ENCODE measurements at places on chromosomes 6 and 20.
A peak's percentile ranks its signal among the peaks of the same experiment; 100 is the strongest.

- DNase-seq = peak; percentile 64
These were observed 4.6 kb downstream of the OR2H2 start for GRCh38 chr6:29589423-29590048.

- no peak for DNase-seq
These were observed 54.0 kb upstream of the CCN2 start for GRCh38 chr6:132005178-132005577.

DNA sequence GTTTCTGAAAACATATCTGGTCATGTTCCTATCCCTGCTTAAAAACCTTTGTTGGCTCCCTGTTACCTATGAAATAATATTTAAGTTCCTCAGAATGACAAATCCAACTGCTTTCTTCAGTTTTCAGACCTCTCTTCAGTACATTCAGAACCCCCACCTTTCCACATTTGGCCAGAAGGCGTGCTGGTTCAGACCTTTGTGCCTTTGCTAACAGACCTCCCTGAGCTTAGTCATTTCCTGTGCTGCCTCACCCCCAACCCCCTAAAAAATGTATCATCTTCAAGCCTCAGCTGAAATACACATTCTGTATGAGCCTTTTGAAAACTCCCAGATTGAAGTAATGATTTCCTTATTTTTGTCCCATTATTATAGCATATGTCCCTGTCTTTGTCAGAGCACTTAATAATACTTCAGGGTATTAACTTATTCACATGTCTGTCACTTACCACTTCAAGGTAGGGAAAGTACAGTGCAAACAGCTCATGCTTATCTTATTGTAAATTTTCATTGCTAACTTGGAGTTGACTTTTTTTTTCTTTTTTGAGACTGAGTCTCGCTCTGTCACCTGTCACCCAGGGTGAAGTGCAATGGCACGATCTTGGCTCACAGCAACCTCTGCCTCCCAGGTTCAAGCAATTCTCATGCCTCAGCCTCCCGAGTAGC, 19.7 kb downstream of the FAM217A start:
- DNase-seq = no peak

DNA sequence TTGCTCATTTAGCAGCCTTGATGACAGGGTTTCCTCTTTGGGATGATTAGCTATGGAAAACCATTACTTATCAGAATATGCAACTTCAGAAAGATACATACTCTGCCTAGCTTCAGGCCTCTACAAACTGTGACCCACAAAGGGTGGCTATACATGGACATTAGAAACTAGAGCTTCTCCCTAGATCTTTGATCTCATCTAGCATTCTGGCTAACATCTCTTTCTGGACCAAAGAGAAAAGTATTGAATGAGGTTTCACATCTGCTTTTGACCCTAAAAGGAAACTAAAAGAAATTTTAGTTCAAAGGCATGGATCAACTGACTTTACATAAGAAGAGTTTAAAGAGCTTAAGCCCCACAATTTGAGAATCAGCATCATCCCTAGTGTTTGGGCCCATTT, 12.4 kb upstream of the HMGN3 start:
- DNase-seq = peak; percentile 20

DNA sequence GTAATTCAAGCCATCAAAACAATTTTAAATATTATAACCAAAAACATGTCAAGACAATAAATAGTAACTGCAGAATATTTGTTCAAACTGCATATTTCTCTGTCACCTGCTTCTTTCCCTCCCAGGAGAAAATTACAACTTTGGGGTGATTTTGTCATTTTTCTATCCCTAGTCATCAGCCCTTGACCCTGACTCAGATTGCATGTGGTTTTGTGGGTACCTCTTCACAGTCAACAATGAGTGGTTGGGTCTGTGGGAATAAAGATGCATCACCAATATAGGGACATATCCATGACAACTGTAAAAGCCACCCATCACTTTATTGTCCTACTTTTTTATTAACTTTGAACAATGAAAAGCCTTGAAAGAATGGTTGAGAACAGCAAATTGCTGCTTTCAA, 7.3 kb downstream of the COL10A1 start:
- no peak for DNase-seq

DNA sequence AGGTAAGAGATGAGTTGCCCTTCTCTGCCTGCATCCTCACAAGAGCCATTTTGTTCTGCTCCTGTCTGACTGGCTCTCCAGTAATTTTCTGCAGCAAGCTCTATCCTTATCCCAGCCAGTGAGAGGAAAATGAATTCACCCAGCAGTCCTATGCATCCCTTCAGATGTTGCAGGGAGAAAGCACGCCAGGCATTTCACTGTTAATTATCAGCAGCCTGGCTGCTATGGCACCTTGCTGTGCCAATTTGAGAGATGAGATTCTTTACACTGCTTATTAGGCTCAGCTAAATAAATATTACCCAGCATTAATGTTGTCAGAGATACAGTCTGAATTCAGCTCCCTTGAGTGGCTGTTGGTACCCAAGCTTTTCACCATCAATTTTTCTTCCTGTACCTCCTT, 61.1 kb upstream of the SNAP25 start:
- no peak for DNase-seq

- DNase-seq = peak; percentile 77
These were observed 126.9 kb downstream of the MRPL14 start for GRCh38 chr6:44000164-44000842.

DNA sequence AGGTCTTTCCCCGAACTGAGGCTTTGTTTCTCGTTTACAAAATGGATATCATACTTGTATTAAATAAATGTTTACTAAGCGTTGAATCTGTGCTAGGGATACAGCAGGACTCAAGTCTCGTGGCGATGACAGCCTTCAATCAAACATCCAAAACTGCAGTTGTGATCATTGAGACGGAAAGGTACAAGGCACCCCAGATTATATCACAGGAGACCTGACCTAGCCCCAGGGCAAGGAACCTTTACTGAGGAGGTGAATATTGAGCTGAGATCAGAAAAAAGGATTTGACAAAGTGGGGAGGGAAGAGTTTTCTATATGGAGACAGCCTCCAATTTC, 476 bp downstream of the AAR2 start:
- DNase-seq = no peak

DNA sequence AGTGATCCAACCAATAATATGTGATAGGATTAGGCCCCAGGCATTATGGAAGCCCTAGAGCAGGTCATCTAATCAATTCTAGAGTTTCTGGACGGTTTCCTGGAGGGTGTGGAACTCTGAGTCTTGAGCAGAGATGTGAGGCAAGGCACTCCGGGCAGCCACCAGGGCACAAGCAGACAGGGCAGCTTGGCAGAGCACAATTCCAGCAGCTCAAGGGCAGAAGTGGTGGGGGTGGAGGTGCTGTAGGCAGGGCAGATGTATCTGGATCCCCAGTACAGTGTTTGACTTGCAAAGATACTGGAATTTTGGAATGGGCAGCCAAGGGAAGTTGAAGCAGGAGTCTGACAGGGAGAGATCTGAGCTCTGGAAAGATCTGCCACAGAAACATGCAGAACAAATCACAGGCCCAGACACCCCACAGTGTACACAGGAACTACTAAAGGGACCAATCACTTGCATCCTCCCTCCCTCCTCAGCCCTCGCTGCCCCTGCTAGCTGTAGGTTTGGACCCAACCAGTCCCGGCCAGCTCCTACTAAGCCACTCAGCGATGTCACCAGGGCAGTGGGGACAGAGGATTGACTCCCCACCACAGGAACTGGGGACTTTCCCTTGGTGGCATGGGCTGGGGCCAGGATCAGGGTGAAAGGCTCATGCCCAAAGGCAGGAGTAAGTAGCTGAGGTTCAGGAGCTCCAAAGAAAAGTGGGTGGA, 47.0 kb downstream of the TFEB start:
- DNase-seq = no peak

DNA sequence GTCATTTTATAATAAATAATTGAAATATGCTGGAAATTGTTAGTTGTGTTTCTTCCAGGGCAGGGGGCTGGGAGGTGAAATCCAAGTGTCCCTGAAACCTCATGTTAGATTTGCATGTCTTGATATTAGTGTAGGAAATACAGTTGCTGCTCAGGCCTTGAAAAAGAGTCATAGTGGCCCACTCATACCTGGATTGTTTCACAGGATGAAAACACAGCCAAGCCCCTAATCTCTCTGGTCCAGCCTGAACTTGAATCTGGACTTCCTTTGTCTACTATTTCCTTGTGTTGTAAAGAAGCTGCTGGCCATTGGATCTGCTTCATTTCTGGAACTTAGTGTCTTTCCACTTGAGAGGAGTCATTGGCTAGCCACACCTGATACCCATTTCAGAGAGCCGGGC, 108.8 kb upstream of the JARID2 start:
- DNase-seq = peak; percentile 30

DNA sequence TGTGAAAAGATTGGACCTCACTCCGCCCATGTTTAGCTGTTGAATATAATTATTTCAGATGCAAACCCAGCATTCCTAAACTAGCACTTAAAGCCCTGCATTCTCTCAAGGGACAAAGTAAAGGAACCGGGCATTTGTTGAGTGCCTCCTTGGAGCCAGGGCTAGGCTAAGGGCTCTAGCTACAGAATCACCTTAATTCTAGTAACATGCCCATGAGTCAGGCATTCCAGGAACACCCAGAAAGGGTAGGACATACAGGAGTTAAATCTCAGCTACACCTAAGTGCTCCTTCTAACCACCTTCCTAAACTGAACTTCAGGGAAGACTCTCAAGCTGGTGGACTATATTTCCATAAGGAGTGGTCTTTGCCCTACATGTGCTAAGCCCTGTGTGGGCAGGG, 89.4 kb downstream of the SLC24A3 start:
- no peak for DNase-seq

GRCh38 chr6:13676551-13677156, 35.0 kb downstream of the RANBP9 start:
- DNase-seq = no peak

- DNase-seq = no peak
These were observed 74.8 kb downstream of the TULP4 start for GRCh38 chr6:158387036-158387435.

DNA sequence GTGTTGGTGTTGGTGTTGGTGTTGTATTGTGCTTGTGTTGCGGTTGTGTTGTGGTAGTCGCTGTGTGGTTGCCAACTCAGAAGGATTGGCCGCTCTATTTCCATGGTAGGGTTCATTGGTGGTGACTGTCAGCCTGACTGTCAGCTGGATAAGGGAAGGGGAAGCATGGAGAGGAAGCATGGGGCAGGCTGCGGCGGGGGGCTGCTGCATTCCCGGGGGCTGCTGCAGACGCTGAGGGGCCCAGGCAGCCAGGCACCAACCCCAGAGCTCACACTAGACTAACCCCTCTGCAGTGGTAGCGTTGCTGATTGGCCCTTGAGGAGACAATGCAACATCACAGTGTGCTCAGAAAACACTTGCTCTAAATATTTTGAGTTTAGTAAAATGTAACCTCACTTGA, 199.2 kb downstream of the SMOC2 start:
- DNase-seq = no peak

DNA sequence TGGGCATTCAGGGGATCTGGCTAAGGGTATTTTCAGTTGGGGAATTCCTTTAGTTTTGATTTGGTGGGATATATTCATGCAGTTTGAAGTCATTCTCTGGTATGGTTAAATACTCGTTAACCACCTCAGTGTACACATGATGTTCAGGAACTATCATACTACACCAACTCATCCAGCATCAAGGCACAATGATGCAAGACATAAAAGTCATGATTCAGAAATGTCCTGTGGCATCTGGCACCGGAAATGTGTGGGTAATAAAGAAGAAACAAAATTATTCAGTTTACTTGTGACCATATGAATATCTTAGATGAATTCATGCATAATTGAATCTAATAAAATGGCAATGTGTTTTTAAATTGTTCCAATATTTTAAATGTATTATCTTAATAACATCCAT, 129.0 kb upstream of the BMP5 start:
- no peak for DNase-seq

DNA sequence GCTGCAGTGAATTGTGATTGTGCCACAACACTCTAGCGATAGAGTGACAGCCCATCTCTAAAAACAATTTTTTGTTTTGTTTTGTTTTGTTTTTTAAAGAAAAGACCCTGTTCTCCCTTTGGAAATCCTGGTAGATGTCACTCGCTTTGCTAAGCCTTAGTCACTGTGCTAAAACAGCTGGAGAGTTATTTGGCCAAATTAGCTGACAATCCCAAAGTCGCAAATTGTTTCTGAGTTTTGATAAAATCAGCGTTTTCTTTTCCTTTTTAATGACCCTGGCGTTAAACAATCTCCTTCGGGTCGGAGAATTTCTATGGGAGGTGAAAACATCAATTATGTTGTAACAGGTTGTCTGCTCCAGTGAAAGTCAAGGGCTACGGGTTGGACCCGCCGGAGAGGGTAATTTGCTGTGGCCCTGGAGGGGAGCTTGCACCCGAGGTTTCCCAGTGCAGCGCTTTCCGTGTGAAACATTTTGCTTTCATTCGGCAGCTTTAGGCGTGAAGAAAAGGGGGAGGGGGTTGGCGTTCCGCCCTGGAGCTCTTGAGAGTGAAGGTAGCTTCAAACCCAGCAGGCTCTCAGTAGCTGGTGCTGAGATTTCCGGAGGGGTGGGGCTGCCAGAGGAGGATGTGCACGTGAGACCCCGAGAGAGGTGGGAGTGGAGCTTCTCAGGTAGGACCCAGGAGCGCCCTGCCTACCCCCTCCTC, 296.6 kb downstream of the PHACTR1 start:
- DNase-seq = peak; percentile 32

- no peak for DNase-seq
These were observed 2.1 kb downstream of the HIVEP1 start for GRCh38 chr6:12014027-12014872.

DNA sequence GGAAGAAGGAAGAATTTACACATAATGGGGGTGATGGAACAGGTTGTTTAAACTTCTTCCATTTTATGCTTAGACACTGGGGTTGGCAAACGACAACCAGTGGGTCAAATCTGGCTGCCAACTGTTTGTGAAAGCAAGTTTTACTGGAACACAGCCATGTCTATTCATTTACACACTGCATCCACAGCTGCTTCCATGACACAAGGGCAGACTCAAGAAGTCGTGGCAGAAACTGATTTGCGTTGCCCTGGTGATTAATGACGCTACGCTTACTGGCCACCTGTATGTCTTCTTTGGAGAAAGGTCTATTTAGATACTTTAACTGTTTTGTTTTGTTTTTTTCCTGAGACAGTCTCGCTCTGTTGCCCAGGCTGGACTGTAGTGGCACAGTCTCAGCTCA, 19.0 kb downstream of the CTCFL start:
- DNase-seq = no peak

DNA sequence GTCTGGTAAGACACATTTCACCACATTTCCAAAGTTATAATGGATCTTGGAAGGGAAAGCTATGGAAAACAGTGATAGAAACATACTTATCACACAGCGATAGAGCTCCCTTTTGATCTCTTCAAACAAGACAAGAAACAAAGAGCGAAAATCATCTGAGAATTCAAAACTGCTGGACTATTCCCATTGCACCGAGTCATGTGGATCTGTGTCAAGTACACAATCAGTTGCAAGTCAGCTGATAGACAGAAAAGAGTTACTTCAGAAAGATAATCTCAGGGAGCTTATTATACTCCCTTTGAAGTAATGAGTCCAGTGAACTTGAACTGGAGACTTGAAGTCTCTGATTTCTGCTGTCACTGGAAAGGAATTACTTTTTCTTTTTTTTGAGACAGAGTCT, 89.7 kb upstream of the GCM1 start:
- DNase-seq = no peak

All from GM13977 (cell line).